ENCODE measurements at places on chromosomes 3 and 15.

DNA sequence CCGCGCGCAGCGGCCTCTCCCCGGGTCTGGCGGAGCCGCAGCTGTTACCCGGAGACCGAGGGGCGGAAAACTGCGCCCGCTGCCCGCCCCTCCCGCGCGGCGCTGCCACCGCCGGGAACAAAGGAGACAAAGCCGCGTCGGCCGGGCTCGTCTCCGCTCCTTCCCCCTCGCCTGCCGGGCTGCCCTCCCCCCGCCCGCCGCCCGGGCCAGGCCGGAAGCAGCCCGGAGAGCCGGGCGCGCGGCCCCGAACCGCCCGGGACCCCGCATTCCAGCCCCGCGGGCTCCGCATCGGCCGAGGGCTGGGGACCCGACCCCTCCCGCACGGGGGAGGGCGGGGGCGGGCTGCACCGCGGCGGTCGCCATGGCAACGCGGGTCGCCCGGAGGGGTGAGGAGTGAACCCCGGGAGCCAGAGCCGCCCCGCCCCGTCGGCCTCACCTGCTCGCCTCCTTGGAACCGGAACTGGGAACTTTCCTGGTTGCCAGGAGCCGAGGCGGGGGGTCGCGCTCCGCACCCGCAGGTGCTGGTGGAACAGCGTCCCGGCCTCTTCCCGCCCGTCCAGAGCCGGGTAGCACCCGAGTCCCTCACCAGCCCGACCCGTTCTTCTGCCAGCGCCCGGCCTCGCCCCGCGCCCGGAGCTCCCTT lies 448 bp downstream of the PLXNB1 start:
- peak; percentile 74 for DNase-seq

DNA sequence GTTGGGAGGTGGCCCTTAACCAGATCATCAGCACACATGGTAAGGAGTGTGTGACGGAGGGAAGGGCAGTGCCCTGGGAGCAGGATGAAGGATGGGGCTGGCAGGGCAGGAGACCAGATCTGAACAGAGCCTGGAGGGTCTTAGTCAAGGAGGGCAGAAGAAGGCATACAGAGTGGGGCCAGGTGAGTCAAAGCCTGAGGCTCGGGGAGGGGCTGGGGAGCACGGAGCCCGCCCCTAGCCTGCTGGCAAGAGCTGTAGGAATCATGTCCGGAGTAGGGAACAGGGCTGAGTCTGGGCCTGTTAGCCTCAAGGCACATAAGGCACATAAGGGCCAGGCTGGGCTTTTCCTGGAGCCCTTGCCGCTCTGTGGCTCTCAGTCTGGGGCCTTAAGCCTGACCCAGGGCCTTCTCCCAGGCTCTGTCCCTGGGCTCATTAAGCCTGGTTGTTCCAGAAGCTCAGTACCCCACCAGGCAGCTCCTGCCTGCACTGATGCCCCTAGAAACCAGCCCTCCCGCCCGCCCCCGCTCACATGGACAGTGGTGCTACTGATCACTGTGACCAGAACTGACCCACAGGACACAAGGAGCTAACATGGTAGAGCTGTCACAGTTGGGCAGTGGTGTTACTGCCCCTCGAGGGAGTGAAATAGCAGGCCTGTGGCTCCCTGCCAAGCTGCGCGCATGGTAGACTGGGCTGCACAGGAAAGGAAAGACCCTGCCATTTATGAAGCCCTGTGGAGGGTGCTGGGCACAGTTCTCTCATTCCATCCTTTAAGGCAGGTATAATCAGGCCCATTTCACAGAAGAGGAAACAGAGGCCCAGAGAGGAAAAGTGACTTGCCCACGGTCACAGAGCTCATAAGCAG lies 14.6 kb downstream of the ISG20 start:
- DNase-seq = no peak

GRCh38 chr15:59548501-59549226 lies 62.9 kb upstream of the GCNT3 start:
- no peak for DNase-seq

DNA sequence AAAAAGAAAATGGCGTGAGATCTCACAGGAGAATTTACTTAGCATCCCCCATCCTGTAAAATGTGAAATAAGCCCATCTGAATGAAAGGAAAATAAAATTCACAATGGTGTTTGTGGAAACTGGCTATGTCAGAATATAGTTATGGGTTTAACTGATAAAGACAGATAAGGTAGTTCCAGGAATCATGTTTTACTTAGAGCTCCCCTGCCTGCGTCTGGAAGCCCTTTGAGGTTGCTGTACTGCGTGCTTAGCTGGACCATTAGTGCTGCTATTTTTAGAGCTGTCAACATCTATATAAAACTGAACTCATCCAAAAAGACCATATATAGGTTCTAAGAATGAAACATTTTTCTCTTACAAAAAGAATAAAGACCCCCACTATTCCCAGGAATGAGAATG lies 130.8 kb downstream of the LSAMP start:
- no peak for DNase-seq

DNA sequence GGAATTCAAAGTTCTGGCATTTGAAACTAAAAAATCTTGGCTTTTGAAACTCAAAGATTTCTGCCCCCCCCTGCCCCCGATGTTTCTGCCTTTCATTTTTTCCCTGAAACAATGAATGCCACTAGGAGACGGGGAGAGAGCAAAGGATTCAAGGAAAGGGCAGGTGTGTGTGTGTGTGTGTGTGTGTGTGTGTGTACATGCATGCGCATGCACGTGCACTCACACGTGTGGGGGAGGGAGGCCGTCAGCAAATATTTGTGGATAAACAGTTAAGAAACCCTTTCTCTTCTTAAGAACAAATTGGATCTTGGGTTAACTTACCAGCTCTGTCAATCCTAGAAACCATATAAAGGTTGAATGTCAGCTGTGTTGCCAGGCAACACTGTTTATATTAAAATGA lies 29.2 kb upstream of the CCDC174 start:
- no peak for DNase-seq

DNA sequence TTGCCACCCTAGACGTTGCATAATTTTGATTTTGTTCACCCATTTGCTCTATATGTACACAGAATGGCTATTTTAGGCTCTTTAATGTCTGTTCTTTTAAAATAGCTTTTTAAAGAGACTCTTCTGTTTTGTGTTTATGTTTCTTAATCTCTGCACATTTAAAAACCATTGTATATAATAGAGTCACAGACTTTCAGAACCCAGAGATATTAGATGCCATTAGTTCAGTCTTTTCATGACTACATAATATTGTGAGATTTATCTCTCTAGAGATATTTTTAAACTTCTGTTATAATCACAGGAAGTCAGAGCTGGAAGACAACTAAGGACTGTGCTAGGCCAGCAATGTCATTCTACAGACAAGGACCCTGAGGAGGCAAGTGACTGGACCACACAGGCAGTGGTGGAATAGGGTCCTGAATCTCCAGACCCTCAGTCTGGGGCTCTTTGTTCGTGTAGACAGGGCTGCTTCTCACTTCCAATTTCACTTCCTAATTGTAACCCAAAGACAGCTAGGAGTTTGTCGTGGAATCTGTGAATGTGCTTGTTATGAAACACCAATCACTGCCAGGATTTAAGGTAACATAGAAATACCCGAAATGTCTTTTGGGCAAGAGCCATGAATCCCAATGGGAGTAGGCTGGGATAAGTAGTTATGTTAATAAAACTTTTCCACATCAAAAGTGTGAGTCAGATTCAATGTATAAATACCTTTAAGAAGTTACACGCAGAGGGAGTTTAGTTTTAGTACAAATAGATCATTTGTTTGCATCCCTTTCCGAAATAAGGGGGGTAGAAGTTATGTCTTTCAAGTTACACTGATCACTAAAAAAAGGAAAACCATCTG lies 165.2 kb upstream of the ROPN1 start:
- no peak for DNase-seq

DNA sequence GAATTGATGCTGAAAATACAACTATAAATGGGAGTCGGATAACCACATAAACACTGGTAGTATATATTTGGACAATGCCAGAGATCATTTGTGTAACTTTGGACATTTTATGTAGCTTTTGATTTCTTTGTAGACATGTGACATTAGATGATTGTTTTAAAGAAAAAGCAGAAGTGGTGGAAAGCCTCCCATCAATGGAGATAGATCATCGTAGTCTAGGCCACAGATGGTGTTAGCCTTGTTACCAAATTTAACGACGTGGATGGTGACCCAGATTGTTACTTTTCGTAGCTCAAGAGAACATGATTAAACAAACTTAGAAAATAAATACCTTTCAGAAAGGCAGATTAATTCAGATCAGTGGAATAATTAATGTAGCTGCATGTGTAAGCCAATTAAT lies 8.8 kb downstream of the CACNA1D start:
- no peak for DNase-seq

DNA sequence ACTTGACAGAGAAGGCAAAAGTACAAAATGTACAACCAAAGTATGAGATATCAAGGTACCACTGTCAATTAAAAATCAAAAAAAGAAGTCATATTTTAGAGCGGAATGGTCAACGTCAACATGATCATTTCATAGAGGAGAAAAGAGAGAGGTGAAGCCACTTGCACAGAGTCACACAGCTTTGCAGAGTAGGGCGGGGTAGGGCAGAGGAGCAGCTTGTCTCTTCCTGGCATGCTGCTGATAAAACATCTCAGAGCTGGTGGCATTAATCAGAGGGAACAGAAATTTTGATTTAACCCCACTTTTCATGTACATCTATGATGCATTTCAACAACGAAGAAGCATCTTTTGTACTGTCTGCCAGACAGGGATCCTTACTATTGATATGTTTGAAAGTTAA lies 5.2 kb upstream of the IGF1R start:
- no peak for DNase-seq

DNA sequence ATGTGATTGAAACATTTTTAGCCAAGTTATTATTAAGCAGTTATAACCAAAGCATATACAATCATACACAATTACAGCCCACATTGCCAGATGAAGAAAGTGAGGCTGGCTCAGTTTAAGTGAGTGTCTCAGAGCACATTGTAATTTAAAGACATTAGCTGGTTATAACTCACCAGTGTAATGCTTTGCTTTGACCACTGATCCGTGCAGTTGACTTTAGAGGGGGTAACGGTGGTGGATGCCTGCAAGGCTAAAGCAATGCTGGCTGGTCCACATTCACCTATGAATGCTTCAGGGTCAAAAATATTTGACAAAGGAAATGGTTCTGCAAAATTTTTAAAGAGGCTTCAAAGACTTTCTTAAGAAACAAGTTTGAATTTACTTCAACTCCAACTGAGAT lies 1.2 kb downstream of the C3orf85 start:
- DNase-seq = peak; percentile 39
